ENCODE measurements at places on chromosomes 5 and 9.

GRCh38 chr9:126522612-126523356 lies 90.9 kb upstream of the LMX1B start:
- no peak for DNase-seq

- DNase-seq: no peak
Observed at GRCh38 chr5:773517-774264, 10.8 kb downstream of the ZDHHC11B start.

- no peak for DNase-seq
Observed at GRCh38 chr5:17429353-17429752, 68.7 kb upstream of the TAF11L2 start.

GRCh38 chr5:136258463-136258862 lies 65.5 kb upstream of the SMIM32 start:
- no peak for DNase-seq

GRCh38 chr5:8446179-8446578 lies 577.2 kb downstream of the MTRR start:
- DNase-seq: no peak

DNA sequence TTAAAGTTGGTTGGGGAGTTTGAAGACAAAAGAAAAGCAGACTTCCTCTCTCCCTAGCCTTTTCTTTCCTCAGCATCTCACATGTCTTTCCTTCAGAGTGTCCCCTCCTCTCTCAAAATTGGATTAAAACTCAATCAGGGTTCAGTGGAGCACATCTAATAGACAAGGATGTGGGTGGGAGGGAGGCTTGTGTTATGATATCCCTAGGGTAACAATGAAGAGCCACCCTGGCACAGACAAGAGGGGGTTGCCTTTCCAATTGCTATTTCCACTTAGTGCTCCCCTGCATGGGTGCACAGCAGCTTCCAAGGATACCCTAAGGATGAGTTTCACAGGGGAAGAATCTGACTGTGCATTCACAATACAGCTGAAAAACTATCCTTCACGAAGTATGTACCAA lies 585.2 kb upstream of the C9orf72 start:
- no peak for DNase-seq
